ENCODE measurements at places on chromosomes 1 and 21. TPM values are rescaled to one million over a fixed set of nuclear protein-coding genes. Genes with fewer than 3 reads are reported as not detected.

DNA sequence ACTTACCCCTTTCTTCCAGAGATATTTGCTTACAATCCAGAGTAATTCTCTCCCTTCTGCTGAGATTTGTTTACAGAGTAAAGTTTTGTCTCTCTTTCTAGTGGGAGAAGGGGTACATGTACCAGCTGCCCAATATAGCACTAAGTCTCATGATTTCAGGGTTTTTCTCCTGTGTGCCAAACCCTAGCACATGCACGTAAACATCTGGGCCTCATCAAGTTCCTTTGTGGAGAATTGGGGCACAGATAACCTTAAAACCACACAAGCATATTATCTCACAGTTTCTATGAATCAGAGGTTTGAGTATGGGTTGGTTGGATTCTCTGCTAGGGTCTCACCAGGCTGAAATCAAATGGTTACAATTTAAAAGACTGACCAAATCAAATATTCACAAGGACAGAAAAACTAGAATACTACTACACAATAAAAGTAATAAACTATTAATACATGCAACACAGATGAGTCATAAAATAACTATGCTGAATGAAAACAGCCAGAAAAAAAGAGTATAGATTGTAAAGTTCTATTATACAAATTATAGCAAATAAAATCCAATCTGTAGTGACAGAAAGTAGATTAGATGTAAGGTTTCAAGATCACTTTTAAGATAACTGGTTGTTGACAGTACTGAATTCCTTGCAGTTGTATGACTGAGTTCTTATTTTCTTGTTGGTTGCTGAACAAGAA is 347.4 kb upstream of the PTBP2 start:
- H3K4me1 ChIP-seq = no peaks in the 10 kb centered on the region
- no peak for DNase-seq
- H3K36me3 ChIP-seq = no peaks in the 10 kb centered on the region
- no peak overlapping the region for H3K4me3 ChIP-seq
- H3K27me3 ChIP-seq = no peaks in the 10 kb centered on the region

GPR25 gene
- polyA plus RNA-seq = 4.5 TPM

DNA sequence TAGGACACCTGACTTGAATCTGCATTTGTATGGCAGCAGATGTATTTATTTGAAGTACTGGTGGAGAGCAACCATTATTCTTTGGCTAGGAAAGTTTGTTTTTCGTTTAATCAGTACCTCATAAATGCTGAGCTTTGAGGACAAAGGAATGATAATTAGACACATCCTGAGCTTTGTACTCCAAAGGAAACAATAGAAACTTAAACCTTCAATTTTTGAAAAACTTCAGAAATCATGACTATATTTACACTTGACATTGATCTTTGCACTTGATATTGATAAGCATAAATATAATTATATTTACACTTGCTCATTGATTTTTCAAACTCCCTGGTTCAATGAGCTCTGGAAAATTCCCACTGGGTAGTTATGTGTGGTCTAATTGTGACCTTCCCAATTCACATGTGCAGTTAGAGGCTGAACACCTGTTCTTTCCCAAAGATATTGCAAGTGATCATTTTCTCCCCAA is 10.7 kb downstream of the PATJ start:
- H3K27ac ChIP-seq = no peak overlapping the region
- H3K4me3 ChIP-seq = no peak overlapping the region
- H3K27me3 ChIP-seq = no peaks in the 10 kb centered on the region
- H3K36me3 ChIP-seq = no peaks in the 10 kb centered on the region

PTGS2 gene
- 0.84 TPM for polyA plus RNA-seq

- H3K27me3 ChIP-seq = no peaks in the 10 kb centered on the region
- H3K4me3 ChIP-seq = no peak overlapping the region
- peaks cover 1% of the 10 kb centered on the region for H3K36me3 ChIP-seq
- H3K27ac ChIP-seq = no peak overlapping the region
Measured at GRCh38 chr1:238690415-238690814, 696.0 kb upstream of the CHRM3 start.

GRCh38 chr1:221035662-221036153 is 156.5 kb downstream of the HLX start:
- no peak for DNase-seq
- H3K27ac ChIP-seq = no peak overlapping the region
- no peaks in the 10 kb centered on the region for H3K27me3 ChIP-seq
- H3K4me1 ChIP-seq = no peaks in the 10 kb centered on the region
- H3K36me3 ChIP-seq = no peaks in the 10 kb centered on the region
- H3K4me3 ChIP-seq = no peak overlapping the region

CRP gene
- not detected for polyA plus RNA-seq

DNA sequence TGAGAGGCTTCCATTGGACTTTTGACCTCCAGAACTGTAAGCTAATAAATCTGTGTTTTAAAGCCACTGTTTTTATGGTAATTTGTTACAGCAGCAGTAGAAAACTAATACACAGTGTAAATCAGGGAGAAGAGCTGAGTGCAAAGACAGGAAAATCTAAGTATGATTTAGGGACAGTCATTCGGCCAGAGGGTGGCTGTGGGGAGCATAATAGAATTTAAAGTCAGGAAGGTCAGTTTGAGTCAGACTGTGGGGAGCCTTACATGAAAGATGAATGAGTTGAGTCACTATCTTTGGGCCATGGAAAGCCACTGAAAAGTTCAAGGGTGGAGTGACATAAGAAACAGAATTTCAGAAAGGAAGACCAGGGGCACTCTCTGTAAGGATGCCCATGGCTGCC is 52.4 kb upstream of the SSX2IP start:
- H3K4me1 ChIP-seq = no peaks in the 10 kb centered on the region
- no peaks in the 10 kb centered on the region for H3K27me3 ChIP-seq
- H3K4me3 ChIP-seq = no peak overlapping the region
- no peaks in the 10 kb centered on the region for H3K36me3 ChIP-seq

- no peaks in the 10 kb centered on the region for H3K27me3 ChIP-seq
- H3K4me3 ChIP-seq = no peak overlapping the region
- H3K36me3 ChIP-seq = no peaks in the 10 kb centered on the region
- no peak for DNase-seq
- no peak overlapping the region for H3K27ac ChIP-seq
- no peaks in the 10 kb centered on the region for H3K4me1 ChIP-seq
Measured at GRCh38 chr21:27320868-27321267, 354.0 kb upstream of the ADAMTS5 start.

DNA sequence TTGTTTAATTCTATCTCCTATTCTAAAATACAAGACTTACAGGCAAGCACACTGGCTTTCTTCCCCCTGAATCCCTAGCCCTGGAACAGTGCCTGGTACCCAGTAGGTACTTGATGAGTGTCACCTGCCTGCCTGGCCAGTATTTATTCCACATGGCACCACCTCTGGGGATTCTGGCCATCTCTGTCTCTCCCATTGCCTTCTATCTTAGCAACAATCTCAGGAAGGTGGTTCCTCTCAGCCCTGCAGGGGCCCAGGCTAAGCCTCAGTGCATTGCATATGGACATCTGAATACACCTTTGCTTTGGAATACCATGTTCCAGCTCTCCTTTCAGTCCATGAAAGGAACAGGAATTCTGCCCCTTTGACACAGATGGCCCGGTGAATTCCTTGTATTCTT is 81.0 kb downstream of the HIVEP3 start:
- H3K4me1 ChIP-seq = peaks cover 13% of the 10 kb centered on the region
- no peak overlapping the region for H3K27ac ChIP-seq
- H3K36me3 ChIP-seq = peaks cover 7% of the 10 kb centered on the region
- no peak overlapping the region for H3K4me3 ChIP-seq
- peaks cover 3% of the 10 kb centered on the region for H3K27me3 ChIP-seq

- H3K36me3 ChIP-seq = no peaks in the 10 kb centered on the region
- DNase-seq = no peak
- no peaks in the 10 kb centered on the region for H3K27me3 ChIP-seq
- no peaks in the 10 kb centered on the region for H3K4me1 ChIP-seq
Measured at GRCh38 chr1:216034506-216034905, 388.7 kb downstream of the USH2A start.

GRCh38 chr1:95216292-95216990 is 17.6 kb upstream of the RWDD3 start:
- DNase-seq = no peak
- peaks cover 2% of the 10 kb centered on the region for H3K27me3 ChIP-seq
- no peak overlapping the region for H3K4me3 ChIP-seq
- H3K36me3 ChIP-seq = no peaks in the 10 kb centered on the region
- H3K27ac ChIP-seq = no peak overlapping the region

DNA sequence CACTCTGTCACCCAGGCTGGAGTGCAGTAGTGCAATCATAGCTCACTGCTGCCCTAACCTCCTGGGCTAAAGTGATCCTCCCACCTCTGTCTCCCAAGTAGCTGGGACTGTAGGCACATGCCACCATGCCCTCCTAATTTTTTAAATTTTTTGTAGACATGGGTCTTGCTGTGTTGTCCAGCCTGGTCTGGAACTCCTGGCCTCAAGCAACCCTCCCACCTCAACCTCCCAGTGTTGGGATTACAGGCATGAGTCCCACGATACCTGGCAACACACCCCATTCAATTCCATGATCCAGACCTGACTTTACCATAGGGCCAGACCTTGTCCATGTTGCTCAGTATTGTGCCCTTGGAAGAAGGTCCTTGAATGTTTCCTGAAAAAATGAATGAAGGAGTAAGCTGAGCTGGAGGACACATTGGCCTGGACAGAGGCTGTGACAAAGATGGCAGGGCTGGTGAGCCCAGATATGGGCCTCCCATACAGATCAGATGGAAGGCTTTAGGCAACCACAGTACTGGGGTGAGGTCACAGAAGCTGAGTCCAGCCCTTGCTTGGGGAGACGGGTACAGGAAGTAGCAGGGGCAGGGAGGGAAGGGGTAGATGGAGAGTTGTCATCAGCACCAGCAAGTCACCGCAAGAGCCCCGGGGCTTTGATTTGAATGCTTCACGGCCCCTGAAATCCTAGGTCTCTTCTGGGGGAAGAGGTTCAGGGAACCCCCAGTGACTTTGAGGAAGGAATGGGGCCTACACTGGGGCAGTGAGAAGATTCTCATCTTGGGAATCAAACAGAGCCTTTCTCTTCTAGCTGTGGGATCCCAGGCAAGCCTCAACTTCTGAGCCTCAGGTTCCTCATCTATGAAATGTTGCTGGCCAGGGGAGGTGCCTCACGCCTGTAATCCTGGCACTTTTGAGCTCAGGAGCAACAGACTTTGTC is 40.1 kb upstream of the DMBX1 start:
- no peak for DNase-seq
- H3K36me3 ChIP-seq = no peaks in the 10 kb centered on the region
- no peak overlapping the region for H3K27ac ChIP-seq
- H3K4me1 ChIP-seq = peaks cover 6% of the 10 kb centered on the region
- peaks cover 25% of the 10 kb centered on the region for H3K27me3 ChIP-seq

PGD gene
- polyA plus RNA-seq = 43.9 TPM

Measured in immature natural killer cell (primary cell).